ENCODE measurements at places on chromosomes 6 and 20.

DNA sequence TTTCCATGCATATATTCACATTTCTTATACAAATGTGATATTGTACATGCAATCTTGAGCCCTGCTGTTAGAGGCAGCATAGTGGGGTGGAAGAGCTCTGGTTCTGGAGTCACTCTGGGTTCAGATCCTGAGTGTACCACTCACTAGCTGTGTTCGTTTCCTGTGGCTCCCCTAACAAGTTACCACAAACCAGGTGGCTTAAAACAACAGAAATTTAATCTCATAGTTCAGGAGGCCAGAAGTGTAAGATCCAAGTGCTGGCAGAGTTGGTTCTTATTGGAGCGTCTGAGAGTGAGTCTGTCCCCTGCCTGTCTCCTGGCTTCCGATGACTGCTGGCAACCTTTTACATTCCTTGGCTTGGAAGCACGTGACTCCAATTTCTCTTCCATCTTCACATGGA is 115.6 kb downstream of the MAP3K7 start:
- no peak for DNase-seq

- DNase-seq, result no peak
These were observed at the start of gene NOX3 for GRCh38 chr6:155455766-155456165. NOX3 (minus strand) TSS chr6:155455839; CDS start chr6:155455800, 39 bp downstream.

DNA sequence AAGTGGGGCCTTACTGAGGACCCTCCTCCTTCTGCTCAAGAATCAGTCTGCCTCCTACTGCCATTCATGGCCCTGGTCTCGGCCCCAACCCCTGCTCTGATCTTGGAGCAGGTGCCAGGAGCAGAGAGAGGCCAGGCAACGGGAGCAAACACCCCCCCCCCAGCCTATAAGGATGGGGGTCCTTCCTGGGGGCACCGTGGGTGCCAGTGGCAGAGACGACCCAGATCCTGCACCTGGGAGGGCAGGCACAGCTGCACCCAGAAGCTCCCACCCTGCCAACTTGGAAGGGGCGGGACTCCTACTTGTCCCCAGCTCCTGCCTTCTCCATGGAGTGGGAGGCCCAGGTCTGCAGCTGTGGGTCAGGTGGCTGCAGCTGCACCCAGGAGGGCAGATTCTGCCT is 183.2 kb downstream of the EYA4 start:
- no peak for DNase-seq

DNA sequence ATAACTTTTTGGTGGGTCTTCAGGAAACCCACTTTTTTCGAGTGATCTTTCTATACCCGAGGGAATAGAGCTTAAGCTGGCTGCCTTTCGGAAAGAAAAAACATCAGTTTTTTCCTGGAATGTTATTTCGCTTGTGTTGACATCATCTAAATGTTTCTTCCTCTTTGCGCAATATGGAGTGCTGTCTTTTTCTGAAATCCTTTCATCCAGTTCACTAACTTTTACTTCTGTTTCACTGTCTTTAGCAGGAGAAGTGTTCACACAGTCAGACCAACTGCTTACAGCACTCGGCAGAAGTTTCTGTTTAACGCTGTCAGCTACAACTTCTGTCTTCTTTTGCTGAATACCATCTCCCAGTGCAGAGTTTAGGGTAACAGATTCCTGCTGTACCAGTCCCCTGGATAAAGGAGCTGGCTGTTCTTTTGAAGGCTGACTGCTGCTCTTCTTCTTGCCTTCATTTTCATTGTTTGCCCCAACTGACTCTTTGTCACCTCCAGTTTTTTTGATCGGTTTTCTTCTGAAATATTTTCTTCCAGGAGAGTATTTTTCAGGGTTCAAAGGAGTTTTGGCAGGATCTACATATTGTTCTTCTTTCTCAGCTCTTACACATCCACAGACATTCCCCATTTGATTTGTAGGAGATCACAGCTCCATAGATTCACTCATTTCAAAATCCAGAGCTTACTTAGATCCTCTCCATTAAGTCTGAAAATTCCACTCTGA is 50.0 kb upstream of the DST start:
- no peak for DNase-seq

DNA sequence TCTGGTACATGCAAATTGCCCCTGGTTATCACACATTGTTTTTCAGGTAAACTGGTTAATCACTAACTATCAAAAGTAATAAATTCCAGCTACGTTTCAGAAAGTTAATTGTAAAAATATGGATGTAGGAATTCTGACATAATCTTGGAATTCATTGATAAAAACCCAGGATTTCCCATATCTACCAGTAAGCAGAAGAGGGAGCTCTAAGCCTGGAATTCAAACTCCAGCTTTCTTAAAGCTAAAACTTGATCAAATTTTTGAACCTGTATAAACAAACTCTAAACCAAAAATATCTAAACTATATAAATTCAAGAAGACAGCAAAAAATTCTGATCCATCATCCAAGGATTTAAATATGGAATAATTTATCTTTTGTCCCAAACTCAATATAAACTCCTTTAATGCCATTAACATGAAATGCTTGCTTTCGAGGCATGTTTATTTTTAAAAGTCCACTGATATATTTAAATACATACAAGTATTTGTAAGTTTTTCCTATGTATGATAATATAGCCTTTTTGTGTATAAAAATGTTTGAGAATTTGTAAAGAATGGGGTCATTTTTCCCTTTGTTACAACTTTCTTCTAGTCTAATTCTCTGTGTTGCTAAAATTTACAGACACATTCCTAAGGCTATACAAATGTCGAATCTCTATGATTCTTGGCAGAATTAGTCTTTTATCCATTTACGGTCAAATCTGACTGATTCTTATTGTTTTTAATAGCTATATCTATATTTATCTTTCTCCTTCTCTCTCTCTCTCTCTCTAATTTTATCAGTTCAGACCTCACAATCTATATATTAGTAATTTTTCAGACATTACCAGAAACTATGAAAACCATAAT is 91.4 kb upstream of the RNF217 start:
- DNase-seq, result peak; percentile 49

- peak; percentile 35 for DNase-seq
These were observed 763 bp downstream of the ZKSCAN8 start for GRCh38 chr6:28142446-28142845.

DNA sequence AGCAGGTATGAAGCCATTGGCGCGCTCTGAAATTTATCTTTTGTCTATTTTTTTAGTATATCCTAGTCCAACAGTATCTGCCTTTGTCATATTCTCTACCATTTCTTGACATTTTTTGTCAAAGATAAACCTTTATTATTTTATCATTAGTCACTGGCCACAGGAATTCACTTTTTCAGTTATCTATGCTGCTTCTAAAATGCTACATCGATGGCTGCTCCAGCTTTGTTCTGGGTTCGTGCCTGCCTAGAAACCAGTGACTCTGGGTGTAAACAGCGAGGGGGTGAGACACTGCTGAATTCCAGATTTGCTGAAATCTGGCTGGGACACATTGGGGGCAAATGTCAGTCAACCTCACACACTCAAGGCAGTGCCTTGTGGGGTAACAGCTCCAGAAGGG is 193.4 kb downstream of the CDC5L start:
- DNase-seq, result no peak

GRCh38 chr6:42783177-42783875 is 1.5 kb downstream of the BICRAL start:
- peak; percentile 89 for DNase-seq

DNA sequence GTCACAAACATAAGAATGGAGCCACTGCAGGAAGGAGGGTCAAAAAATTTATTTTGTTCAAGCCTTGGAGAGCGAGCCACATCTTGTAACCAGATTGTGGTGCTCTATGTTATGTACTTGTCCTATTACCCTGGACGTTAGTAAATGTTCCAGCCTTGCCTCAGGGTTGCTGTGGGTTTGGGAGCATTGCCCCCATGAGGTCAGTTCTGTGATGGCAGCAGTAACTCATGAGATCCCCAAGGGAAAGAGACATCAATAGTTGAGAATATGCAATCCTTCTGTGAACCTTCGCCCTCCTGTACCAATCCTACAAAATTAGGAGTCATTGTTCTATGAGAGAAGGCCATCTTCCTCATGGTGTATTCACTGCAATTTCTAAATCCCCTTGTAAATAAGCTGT is 16.4 kb upstream of the CFAP206 start:
- peak; percentile 74 for DNase-seq

DNA sequence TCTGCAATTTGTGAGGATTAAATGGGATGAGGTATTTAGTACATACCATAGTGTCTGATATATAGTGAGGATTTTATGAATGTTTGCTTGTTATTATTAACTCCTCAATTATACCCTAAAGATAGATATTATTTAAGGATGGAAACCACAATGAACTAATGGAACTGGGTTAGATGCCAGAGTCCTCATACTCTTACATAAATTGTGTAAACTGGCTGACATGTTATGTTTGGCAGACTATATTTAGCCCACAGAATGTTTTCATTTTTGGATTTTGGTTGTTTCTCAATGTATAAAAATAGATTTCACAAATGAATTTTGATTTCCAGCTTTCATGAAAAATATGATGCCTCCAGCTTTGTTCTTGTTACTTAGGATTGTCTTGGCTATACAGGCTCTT is 37.6 kb downstream of the HTR1B start:
- no peak for DNase-seq

DNA sequence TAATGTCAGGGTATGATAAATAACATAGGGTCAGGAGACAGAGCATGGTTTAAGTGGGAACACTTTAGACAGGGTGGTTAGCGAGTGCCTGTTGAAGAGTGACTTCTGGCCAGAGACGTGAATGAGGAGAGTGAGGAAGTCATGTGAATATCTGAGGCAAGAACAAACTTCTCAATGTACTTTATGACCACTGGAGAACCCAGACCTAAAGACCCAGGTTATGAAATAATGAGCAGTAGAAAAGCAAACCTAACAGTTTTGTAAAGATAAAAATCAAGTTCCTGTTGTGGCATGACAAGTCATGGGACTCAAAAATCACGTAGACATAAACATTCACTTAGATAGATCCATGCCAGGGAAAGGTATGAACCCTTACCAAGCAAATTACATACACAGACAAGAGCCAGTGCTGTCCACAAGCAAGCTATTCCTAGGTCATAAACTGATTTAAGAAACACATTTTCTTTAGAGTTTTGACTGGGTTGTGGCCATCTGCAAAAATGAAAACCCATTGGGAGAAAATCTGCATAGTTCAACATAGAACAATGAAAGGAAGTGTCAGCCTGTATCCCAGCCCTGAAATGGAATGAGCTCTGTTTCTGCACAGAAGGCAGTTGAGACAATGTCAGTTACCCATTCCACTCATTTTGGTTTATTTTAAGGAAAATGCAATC is 2.2 kb upstream of the MYCT1 start:
- peak; percentile 83 for DNase-seq

GRCh38 chr6:27059621-27060425 is 187.7 kb upstream of the PRSS16 start:
- no peak for DNase-seq

DNA sequence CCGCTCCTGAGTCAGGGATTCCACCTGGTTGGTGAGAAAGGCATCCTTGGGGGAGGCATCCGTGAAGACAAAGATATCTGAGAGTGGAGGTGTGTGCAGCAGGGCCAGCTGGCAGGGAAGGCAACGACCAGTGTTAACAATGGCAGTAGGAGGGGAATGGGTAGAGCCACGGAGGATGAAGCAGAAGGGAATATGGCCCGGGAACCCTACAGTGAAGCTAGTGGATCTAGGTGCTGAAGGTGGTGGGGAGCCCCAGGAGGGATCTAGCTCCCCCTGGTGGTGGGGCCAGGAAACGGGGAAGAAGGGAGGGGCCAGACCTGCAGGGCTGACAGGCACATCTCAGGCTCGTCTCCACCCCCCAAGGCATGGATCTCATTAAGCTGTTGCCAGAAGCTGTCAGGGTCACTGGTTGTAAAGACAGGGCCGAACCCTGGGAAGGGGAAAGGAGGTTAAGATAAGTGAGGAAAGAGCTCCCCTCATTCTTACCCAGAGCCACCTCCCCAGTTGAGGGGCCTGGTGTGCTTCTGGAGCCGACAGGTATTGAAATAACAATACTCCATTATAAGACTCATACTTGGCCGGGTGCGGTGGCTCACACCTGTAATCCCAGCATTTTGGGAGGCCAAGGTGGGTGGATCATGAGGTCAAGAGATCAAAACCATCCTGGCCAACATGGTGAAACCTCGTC is 7.3 kb downstream of the VWA7 start:
- DNase-seq, result peak; percentile 93

DNA sequence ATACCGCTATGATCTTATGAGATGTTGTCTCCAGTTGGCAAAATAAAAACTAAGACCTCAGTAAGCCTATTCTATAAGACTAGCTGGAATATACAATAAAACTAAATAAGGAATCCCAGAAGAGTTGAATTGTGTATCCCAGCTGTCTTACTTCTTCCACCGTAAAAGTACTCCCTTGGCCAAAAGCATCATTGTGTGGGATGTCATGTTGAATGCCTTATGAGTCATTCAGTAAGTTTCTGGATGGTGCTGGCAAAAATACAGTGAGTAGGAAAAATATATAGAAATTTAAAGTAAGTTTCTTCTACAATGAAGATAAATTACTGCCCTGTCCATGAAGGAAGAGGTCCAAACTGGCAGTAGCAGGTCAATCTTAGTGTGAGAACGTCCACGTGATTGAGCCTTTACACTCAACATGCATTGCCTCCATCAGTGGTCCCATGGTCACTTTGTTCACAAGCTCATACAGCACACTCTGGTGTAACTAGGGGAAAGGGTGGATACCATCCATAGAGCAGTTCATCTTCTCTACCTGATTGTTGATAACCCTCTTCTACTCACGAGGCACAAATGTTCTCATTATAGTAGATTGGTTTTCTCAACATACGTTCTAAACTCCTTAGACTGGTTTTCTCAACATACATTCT is 13.7 kb upstream of the ZNF318 start:
- DNase-seq, result no peak

- DNase-seq, result no peak
These were observed 14.6 kb upstream of the LTV1 start for GRCh38 chr6:143828572-143828971.

- no peak for DNase-seq
These were observed 248.1 kb upstream of the FOXQ1 start for GRCh38 chr6:1063671-1064355.

DNA sequence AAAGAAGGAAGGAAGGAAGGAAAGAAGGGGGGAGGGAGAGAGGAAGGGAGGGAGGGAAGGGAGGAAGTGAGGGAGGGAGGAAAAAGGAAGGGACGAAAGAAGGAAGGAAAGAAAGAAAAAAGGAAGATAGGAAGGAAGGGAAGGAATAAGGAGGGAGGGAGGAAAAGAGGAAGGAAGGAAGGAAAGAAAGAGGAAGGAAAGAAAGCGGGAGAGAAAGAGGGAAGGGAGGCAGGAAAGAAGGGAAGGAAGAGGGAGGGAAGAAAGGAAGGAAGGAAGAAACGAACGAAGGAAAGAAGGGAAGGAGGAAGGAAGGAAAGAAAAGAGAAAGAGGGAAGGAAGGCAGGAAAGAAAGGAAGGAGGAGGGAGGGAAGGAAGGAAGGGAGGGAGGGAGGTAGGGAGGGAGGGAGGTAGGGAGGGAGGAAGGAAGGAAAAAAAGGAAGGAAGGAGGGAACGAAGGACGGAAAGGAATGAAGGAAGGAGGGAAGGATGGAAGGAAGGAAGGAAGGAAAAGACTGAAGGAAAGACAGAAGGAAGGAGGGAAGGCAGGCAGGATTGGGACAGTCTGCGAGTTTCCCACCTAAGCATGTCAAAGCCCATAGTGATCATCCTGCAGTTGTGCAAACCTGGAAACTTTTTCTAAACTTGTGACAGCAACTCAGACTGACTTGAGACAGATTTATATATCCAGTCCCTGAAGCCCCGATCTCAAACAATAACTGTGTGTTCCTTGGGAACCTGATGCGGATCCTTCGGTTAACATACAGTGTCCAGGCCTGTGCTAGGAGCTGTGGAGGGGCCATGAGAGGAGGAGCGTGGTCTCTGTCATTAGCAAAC is 59.8 kb upstream of the IYD start:
- DNase-seq, result no peak

All from hematopoietic multipotent progenitor cell treated with erythropoietin and hydrocortisone succinate and interleukin-3 and kit ligand, for 4 days (in vitro differentiated cells).